ENCODE measurements at places on chromosomes 2 and 18. TPM values are rescaled to one million over a fixed set of nuclear protein-coding genes. Genes with fewer than 3 reads are reported as not detected.

YWHAQ gene
- total RNA-seq: 500 TPM

RGPD4 gene
- total RNA-seq: 0.67 TPM

ANKRD53 gene
- not detected for total RNA-seq

CFAP65 gene
- not detected for total RNA-seq

CRYGC gene
- not detected for total RNA-seq

FBXO48 gene
- total RNA-seq: 1.5 TPM

MTA3 gene
- total RNA-seq: 20.0 TPM

SAG gene
- 0.15 TPM for total RNA-seq

AKAIN1 gene
- total RNA-seq: not detected

CD8A gene
- 433 TPM for total RNA-seq

SMCHD1 gene
- 87.2 TPM for total RNA-seq

GALR1 gene
- not detected for total RNA-seq

FOXI3 gene
- not detected for total RNA-seq

USP37 gene
- total RNA-seq: 33.2 TPM

BCL2 gene
- 74.9 TPM for total RNA-seq

MSGN1 gene
- not detected for total RNA-seq

STPG4 gene
- 0.32 TPM for total RNA-seq

OXER1 gene
- not detected for total RNA-seq

UGT1A3 gene
- total RNA-seq: not detected

ERBB4 gene
- total RNA-seq: not detected

KLHL29 gene
- 0.15 TPM for total RNA-seq

KCNJ13 gene
- total RNA-seq: not detected

ADAM23 gene
- total RNA-seq: 0.57 TPM

NPAS2 gene
- 2.6 TPM for total RNA-seq

DNER gene
- not detected for total RNA-seq

MAB21L4 gene
- total RNA-seq: not detected

CCDC142 gene
- total RNA-seq: 20.2 TPM

DIPK1C gene
- total RNA-seq: not detected

LPIN1 gene
- 34.3 TPM for total RNA-seq

KHK gene
- 15.2 TPM for total RNA-seq

CXCR4 gene
- total RNA-seq: 86.8 TPM

LYG1 gene
- total RNA-seq: 0.86 TPM

TTC27 gene
- 38.9 TPM for total RNA-seq

DPY30 gene
- 81.2 TPM for total RNA-seq

GKN2 gene
- total RNA-seq: not detected

FNDC4 gene
- total RNA-seq: not detected

Data from activated CD8-positive, alpha-beta memory T cell treated with anti-CD3 and anti-CD28 coated beads for 36 hours (primary cell).